ENCODE measurements at places on chromosomes 5 and 9.

- no peak for DNase-seq
Measured at GRCh38 chr5:28707706-28708105, 1669.3 kb upstream of the CDH9 start.

GRCh38 chr5:57466544-57466943 lies 16.1 kb downstream of the ACTBL2 start:
- no peak for DNase-seq

GRCh38 chr5:2131826-2132496 lies 249.2 kb upstream of the IRX4 start:
- no peak for DNase-seq

- no peak for DNase-seq
Measured at GRCh38 chr5:43298443-43298842, 14.8 kb downstream of the HMGCS1 start.

DNA sequence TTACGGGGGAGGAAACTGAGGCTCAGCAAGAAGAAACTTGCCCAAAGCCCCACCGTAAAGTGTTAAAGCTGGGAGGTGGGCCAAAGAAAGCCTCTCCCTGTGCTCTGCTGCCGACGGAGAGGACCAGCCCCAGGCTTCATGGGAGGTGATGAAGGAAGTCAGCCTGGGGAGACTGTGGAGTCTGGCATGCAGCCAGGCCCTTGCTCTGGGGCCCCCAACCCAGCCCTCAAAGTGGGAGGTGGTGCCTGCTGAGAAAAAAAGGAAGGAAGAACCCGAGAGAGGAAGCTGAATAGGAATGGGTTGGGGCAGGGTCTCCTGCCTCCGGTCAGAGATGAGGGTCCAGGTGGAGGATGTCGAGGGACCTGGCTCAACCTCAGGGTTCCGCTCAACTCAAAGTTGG lies 3.8 kb downstream of the RNF44 start:
- no peak for DNase-seq

GRCh38 chr9:19408316-19408692 lies 505 bp upstream of the ACER2 start:
- DNase-seq = peak; percentile 41

- no peak for DNase-seq
Measured at GRCh38 chr9:131594906-131595665, 49.8 kb downstream of the PRRT1B start.

- no peak for DNase-seq
Measured at GRCh38 chr5:151202381-151203139, 21.3 kb downstream of the CCDC69 start.

GRCh38 chr5:69004676-69005075 lies 89.1 kb upstream of the SLC30A5 start:
- no peak for DNase-seq

- no peak for DNase-seq
Measured at GRCh38 chr9:99425923-99426842, 204.1 kb downstream of the SEC61B start.

DNA sequence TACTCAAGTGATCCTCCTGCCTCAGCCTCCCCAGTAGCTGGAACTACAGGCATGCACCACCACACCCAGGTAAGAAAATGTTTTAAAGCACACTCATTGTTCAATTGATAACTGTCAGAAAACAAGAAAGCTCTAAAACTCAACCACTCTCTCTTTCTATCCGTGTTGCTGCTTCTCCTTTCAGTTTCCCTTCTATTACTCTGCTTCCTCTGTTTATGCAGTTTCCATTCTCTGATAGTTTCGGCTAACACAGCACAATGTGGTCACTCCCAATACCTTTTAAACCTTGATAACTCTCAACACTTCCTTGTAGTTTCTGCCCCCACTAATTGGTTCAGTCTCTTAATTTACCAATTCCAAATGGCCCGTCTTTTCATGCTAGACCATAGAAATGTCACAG lies 59.2 kb upstream of the NR4A3 start:
- peak; percentile 49 for DNase-seq

DNA sequence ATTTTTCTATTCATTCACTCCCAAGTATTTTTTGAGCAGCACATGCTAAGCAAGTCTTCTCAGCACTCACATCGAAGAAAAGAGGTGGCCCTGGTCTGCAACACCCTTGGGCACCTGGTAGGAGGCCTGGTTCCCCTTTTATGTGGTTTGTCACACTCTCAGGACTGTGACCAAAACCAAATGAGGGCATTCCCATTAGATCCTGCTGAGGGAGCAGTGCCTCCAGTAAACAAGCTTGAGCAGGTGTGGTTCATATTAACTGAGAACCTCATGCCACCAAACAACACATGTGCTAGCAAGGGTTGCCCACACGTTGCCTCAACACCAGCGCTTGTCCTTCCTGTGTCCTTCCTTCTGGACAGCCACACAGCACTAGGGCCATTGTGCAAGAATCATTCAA lies 26.9 kb upstream of the SYK start:
- DNase-seq = peak; percentile 20

GRCh38 chr5:179274321-179275315 lies 70.6 kb downstream of the ADAMTS2 start:
- no peak for DNase-seq

GRCh38 chr5:103840600-103840999 lies 278.0 kb upstream of the NUDT12 start:
- DNase-seq = no peak
